ENCODE measurements at places on chromosomes 13 and 19.

GRCh38 chr13:111048387-111048786 is 66.7 kb upstream of the ARHGEF7 start:
- no peak for DNase-seq

DNA sequence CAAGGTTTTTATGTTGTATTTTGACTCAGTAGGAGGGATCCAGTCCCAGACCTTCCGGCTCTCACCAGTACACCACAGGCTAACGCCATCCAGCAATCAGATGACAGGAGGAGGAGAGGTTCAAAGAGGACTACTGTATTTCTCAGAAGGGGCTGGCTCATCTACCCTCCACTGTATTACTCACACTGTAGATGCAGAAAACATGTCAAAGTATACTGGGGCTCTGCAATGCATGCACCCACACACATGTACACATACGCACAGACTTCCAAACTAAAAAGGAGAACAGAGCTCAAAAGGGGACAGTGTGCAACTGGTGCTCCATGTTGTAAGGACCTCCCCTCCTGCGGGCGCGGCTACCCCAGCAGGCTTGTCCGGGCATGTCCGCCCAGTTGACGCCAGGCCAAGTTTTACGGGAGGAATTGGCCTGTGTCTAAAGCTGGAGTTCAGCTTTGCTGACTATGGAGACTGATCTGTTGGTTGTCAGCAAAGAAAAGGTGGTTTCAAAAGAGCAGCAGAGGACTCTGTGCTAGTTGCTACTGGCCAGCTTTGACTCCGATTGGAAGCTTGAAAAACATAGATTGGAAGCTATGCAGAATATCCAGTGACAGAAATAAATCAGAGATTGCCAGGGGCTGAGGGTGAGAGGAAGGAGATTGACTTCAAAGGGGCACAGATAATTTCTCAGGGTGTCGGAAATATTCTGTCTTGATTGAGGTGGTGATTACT is 314.2 kb downstream of the DLEU7 start:
- no peak for DNase-seq

DNA sequence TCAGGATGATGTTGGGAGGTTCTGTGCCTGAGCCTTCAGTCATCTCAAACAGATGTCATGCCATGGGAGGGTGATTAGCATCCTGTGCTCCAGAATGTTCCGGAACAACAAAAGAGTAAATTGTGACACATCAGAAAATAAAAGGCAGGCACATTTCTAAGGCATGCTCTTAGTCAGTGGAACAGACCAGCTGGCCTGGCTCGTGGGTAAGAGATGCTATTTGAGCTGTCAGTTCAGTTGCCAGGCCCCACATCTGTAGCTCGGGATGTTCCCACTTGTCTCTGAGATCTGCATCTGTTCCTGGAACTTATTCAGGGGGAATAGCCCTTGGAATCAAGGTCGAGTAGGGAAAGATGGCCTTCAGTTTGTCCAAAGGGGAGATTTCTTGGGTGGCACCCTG is 26.0 kb downstream of the OLFM4 start:
- no peak for DNase-seq

- DNase-seq, result no peak
These were observed 799 bp downstream of the NR1H2 start for GRCh38 chr19:50377051-50377461.

GRCh38 chr13:100637380-100637779 is 37.2 kb downstream of the TMTC4 start:
- DNase-seq, result no peak

DNA sequence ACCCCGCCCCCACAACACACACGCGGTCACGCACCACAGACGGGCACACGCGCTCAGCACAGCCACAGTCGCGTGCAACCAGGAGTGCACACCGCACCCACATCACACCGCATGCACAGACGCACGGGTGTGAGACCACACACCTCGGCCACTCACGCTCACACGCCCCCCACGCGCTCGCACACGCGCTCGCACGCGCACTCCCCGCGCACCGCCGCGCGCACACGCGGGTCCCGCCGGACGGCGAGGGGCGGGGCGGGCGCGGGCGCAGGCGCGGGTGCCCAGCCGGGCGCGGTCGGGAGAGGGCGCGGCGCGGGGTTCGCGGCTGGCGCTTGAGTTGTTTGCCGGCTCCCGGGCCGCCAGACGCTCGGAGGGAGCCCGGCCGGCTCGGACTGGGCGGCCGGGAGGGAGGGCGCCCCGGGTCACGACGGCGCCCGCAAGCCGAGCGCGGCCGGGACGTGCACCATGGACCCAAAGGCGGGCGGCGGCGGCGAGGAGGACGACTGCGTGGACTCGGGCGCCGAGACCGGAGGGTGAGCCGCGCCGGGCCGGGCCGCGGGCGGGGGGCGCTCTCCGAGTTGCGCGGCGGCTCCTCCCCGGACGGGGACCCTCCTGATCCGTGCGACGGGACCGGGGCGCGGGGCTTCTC is at the start of gene FAM124A:
TSS of gene FAM124A (plus strand) at position 362 of the 649 bp plus-strand sequence. CDS start at position 466, 104 bp downstream.
- DNase-seq, result no peak

DNA sequence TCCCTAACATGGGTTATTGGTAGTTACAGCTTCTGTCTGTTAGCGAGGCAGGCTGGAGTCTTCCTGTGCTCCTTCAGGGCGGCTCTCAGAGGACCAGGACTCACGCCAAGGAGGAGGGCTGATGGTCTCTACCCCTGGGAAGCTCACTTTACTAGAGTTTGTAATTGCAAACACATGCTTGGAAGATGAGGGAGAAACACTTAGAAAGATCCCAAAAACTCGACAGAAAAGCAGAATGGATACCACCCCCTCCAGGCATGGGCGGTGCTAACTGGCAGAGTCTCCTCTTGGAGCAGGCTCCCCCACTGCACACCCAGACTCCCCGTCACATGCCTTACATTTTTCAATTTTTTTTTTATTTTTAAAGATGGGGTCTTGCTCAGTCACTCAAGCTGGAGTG is 62.0 kb downstream of the PARP4 start:
- no peak for DNase-seq

GRCh38 chr19:10418485-10419199 is 1.7 kb upstream of the PDE4A start:
- no peak for DNase-seq

GRCh38 chr19:28868836-28869235 is 344.1 kb downstream of the UQCRFS1 start:
- DNase-seq, result no peak

- DNase-seq, result no peak
These were observed 928.7 kb downstream of the PCDH9 start for GRCh38 chr13:66301482-66301881.

GRCh38 chr13:98537740-98538139 is 39.2 kb downstream of the STK24 start:
- no peak for DNase-seq

DNA sequence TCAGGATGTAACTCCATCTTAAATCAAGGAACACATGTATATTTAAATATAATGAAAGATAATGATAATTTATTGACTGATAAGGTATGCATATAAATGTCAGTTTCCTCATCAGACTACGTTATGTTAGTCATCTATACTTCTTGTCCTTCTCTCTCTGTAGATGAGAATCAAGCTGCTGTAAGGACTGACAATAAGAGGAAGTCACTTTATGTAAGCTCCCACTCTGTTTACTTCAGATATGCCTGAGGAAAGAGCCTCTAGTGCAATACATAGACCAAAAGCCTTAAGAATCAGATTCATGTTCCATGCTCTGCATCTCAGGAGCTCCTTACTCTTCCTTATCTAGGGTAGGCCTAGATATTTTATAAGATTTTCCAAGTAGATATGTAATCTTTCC is 9.6 kb upstream of the SLITRK6 start:
- DNase-seq, result no peak

DNA sequence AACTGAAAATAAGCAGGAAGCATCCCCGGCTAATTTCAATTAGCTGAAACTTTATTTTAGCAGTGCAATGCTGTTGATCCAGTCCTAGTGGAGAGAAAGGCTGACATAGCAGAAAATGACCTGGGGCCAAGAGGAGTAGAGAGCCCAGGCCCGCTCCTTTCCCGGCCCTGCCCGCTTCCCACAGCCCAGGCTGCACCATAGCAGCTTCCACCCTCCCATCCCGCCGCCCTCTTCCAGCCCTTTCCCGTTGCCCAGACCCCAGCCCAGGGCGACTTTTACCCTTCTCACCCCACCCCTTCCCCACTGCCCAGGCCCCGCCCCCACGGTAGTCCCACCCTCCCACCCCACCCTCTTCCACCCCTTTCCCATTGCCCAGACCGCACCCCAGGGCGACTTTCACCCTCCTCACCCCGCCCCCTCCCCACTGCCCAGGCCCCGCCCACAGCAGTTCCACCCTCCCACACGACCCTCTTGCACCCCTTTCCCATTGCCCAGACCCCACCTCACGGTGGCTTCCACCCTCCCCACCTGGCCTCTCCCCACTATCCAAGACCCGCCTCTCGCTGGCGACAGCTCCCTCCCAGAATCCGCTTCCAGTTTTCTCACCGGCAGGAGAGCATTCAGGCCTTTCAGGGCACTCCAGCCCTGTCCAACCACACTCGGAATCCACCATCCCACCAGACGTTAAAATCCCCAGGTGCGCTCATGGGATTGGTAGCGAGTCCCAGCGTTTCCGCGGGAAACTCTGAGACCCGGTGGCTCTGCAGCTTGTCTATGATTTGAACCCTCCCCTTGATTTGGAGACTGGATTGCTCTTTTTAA is 8.3 kb downstream of the ZNF160 start:
- DNase-seq, result no peak

GRCh38 chr13:70170689-70171088 is 62.4 kb upstream of the KLHL1 start:
- DNase-seq, result no peak

DNA sequence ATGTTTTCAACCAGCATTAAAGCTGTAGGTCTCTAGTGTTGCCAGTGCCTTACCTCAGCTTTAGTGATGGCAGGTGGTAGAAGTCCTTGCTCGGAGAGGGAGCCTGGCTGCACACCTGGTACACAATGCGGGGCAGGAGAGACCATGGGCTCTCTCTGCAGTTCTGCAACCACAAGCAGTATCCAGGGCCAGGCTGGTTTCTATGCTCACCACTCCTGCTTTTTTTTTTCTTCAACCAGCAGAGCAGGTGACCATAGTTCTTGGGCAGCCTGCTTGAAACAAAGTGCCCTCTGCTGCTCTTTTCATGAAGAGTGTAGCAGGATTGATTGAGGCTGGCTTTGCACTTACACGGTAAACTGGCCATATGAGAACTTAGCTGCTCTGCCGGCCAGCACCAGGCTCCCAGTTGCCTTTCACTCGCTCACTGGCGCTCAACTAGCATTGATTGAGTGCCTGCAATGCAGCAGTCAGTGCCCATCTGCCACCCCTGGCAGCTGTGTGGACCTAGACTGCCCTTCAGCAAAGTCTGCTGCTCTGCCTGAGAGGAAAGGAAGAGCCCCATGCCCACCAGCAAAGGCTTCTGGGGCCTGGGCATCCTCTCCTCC is 4.4 kb upstream of the CHAMP1 start:
- no peak for DNase-seq

GRCh38 chr13:112218416-112218815 is 151.5 kb downstream of the SOX1 start:
- DNase-seq, result no peak

- no peak for DNase-seq
These were observed 19.3 kb downstream of the DPF1 start for GRCh38 chr19:38204728-38205127.

DNA sequence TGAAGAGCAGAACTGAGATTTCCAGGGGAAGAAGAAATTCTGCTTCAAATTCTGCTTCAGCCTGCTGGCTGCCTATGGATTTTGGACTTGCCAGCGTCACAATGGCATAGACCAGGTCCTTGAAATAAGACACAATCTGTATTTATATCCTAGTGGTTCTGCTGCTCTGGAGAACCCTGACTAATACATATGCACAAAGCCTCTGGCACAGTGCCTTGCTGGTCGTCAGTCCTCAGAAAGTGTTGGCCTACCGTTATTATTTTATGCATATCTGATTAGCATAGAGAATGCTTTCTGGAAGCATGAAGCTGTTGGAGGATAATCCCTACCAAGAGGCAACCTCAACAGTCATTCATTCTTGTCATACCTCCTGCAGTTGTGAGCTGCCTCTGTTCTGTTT is 213.7 kb downstream of the B3GLCT start:
- DNase-seq, result no peak

GRCh38 chr13:53941588-53942190 is 913.1 kb downstream of the OLFM4 start:
- DNase-seq, result no peak

- no peak for DNase-seq
These were observed 2.5 kb downstream of the BSG start for GRCh38 chr19:574658-575526.

DNA sequence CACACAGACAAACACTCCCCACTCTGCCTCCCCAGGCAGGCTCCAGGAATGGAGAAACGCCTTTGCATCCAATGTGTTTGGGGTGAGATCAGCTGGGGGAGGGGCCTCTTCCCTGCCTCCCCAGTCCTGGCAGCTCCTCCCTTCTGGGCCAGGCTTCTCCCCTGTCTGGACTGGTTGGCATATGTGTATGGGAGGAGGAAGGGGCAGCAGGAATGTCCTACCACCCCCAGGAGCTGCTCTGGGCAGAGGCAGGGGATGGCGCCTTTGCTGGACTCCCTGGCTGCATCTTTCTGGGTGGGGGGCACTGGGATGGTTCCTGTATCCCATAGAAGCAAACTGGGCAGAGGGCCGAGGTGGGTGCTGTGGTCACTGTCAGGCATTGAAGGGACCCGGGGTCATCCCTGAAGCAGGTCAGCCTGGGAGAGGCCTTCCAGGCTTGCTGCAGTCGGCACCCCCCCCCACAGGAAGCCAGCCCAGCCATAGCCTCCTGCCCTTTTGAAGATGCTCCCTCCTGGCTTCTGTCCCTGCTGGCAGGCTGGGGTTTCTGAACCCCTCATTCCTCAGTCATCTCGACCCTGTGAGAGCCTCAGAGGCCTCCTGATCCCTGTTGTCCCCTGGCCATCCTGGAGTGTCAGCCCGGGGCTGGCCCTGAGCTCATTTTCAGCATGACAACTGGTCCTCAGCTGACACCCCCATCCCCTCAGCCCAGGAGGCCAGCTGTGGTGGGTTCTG is 21.2 kb upstream of the SLC7A10 start:
- no peak for DNase-seq

GRCh38 chr19:49560358-49560900 is 19.9 kb downstream of the NOSIP start:
- DNase-seq, result no peak

DNA sequence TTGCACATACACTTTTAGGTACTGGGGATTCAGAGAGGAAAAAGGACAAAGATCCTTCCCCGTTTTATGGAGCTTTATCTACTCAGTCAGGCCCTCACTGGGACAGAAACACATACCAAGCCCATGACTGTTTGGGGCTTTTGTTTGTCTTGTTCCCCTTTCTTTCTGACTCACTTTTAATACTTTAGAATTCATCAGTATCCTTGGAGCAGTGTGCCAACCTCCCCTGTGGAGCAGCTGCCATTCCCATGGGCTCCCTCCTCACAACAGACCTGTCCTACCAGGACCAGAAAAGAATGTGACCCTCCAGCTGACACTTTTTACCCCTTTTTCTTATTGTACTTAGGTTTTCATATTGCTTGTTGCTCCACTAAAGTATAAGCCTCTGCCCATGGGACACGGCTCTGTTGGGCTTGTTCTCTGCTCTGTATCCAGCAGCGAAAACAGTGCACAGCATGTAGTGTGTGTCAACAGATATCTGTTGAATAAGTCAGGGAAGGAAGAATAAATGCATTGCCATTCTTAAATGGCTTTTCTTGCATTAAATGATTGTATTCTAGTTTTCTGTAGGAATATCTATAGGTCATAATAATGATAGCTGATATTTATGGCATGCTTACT is 431.1 kb downstream of the EFNB2 start:
- no peak for DNase-seq

- no peak for DNase-seq
These were observed 4.8 kb downstream of the CD209 start for GRCh38 chr19:7742575-7742974.

- peak; percentile 70 for DNase-seq
These were observed 1.0 kb downstream of the HMGB1 start for GRCh38 chr13:30464496-30465342.

- DNase-seq, result no peak
These were observed 5.6 kb upstream of the SIGLEC9 start for GRCh38 chr19:51119101-51119500.
